ENCODE measurements at places on chromosomes 16 and 17.

DNA sequence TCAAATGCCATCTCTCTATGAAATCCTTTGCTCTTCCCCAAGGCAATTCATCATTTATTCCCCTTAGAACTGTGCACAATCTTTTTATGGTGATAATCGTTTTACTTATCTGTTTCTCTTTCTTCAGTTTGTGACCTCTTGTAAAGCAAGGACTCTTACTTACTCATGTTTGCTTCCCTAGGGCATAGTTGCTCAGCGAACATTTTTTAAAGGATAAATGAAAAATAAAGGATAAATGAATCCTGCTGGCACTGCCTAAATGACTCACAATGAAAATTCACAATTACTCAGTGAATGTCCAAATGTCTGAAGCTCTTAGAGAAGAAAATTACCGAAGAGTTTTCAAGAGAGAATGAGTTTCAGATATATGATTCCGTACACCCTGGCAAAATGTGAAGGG lies 671.7 kb downstream of the CDH11 start:
- no peak for DNase-seq

DNA sequence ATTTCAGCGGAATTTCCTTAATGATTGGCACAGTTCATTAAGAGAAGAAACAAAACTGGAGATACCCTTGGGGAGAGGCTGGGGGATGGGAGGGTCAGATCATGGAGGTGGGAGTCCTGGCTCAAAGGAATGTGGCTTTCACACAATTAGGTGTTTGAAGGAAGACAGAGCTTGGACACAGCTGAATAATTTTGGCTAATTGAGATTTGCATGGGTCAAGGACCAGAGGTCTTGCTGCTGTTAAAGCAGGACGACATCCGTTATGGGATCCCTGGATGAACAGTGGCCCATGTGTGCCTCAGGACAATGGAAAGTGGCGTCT lies 160.3 kb downstream of the HS3ST3B1 start:
- DNase-seq: no peak

GRCh38 chr16:54268766-54269165 lies 17.8 kb downstream of the IRX3 start:
- DNase-seq: no peak

GRCh38 chr17:42526031-42526444 lies 10.0 kb upstream of the NAGLU start:
- no peak for DNase-seq

- no peak for DNase-seq
Observed at GRCh38 chr17:34584805-34585416, 5.5 kb downstream of the TMEM132E start.

DNA sequence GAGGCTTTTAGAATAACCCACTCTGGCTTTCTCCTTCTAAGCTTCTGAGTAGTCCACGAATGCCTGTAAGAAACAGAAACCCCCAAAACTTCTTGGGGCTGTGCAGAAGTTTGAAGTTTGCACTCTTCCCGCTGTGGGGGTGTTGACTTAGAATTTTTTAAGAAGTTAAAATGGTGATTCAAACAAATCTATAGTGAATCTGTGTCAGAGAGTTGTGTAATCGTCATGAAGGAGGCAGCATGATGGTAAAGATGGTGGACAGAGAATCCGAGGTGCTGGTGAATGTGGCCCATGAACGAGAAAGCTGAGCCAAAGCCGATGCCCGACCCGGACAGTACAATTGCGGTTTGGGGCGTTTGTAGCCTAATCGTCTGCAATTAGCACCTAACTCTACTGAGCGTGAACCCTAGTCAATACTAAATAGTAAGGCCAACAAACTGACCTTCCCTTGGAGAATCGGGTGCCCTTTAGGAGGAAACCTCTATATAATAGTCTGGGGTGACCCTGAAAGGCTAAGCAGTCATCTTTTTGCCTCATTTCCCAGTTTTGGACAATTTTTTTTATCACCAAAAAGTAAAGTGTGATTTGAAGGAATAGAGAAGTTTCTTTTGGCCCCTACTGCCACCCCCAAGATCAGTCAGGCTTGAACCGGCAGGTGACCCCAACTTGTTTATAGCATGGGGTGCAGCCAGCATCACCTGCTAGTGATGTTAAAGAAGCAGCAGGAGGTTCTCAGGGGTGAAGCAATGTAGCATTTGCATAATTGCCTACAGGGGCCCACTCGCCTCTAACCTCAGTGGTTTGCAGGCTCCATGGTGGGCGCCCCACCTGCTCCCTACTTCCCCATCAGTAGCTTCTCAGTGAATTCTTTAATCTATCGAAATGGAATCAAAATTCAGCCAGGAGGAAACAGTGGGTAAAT lies 11.2 kb downstream of the IRF8 start:
- no peak for DNase-seq

GRCh38 chr16:10946308-10946707 lies 1.9 kb downstream of the CLEC16A start:
- no peak for DNase-seq

- DNase-seq: peak; percentile 90
Observed at GRCh38 chr17:62652251-62653001, 25.0 kb downstream of the MRC2 start.

GRCh38 chr17:76416899-76417298 lies 32.5 kb downstream of the SPHK1 start:
- no peak for DNase-seq
